Fibroblast of skin of right biceps (primary cell): ENCODE measurements at places on chromosomes 6 and 20.

DNA sequence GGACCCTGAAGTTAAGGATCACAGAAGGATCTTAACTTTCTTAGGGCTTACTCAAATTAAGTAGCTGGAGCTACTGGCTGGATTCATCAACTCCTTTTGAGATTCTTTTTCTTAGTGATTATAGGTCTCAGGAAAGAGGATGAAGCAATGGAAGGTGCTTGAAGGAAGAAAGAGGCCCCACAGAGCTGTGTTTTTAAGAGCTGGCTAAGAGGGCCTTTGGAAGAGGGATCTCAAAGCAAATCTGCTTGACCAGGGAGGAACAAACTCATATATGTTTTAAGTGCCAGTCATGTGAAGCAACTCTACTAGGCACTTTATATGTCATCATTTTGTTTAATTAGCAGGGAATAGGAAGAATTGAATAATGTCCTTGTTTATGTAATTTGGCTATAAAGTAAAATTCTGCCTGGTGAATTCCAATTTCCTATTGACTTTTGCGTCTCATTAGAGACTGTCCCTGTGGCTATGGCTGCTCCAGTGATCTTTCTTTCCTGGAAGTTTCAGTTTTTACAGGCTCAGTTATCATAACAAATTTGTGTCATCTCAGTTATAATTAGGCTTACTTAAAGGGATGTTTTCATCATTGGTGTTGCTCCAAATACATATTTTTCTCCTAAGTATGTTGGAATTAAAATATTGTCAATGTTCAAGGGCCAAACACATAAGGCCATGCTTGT, 222.8 kb upstream of the CITED2 start:
- DNase-seq, result no peak

DNA sequence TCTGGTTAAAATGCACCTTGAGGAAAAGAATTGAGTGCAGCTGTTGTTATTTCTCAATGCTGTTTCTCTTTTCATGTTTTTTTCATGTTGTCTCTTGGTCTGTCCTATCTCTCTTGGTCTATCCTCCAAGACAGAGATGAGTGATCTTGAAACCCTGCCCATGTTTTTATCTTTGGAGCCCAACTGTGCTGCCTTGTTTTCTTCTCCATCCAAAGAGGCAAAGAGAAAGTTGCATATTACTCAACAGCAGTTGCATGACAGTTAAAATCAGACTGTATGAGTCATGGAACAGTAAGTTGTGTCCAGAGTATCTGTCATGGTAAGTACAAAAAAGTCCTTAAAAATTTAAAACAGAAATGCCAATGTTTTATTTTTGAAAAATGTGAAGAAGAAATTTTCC, 26.2 kb downstream of the BCAS1 start:
- peak; percentile 90 for DNase-seq

DNA sequence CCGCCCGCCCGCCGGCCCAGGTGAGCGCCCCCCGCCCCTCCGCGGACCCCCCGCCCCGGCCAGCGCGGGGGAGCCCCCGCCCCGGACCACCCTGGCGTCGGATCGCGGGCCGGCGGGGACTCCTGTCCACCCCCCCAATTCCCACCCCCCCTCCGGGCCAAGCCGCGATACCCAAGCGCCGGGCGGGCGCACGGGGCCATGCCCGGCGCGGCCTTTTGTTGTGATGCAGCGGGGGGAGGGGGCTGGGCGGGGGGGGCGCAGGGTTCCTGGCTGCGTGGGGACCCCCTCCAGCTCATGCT, 245 bp downstream of the SRC start:
- DNase-seq, result no peak

GRCh38 chr20:49279677-49280462, 2.0 kb upstream of the ZNFX1 start:
- no peak for DNase-seq

- peak; percentile 44 for DNase-seq
Observed at GRCh38 chr20:35953387-35954199, 709 bp downstream of the SCAND1 start.

DNA sequence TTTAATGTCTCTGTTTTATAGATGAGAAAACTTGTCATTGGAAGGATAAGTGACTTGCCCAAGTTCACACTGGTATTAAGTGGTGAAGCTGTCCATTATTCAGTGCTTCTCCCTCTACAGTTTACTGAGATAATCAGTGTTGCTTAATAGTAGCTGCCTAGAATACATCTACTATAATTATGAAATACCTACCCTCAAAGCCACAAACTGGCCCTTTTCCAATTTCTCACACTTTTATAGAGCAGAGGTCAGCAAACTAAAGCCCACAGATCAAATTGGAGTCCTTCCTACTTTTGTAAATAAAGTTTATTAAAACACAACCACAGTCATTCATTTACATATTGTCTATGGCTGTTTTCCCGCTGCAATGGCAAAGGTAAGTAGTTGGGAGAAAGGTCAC, 73.5 kb downstream of the EYS start:
- no peak for DNase-seq

DNA sequence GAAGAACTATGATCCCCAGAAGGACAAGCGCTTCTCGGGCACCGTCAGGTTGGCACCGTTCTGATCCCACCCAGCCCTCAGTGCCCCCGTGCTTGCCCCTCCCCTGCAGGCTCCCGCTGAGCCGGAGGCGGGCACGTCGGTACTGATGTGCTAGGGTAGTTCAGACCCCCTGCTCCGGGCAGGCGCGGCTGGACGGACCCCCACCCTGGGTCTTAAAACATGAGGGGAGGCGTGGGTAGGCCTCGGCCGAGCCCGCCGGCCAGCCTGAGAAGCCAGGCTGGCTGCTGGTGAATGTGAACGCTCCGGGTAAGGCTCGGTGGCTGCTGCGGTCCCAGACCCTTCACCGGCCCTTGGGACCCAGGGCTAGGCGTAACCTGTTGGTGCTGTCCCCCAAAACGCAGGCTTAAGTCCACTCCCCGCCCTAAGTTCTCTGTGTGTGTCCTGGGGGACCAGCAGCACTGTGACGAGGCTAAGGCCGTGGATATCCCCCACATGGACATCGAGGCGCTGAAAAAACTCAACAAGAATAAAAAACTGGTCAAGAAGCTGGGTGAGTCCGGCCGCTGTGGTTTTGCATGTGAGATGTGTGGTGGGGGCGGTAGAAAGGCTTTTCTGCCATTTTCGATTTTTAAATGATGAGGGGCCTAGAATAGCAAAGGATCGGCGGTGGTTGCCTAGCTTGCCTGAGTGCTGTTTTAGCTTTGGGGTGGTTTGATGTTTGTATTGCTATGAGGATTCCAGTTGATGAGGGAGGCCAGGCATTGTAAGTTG, 964 bp downstream of the RPL10A start:
- no peak for DNase-seq

DNA sequence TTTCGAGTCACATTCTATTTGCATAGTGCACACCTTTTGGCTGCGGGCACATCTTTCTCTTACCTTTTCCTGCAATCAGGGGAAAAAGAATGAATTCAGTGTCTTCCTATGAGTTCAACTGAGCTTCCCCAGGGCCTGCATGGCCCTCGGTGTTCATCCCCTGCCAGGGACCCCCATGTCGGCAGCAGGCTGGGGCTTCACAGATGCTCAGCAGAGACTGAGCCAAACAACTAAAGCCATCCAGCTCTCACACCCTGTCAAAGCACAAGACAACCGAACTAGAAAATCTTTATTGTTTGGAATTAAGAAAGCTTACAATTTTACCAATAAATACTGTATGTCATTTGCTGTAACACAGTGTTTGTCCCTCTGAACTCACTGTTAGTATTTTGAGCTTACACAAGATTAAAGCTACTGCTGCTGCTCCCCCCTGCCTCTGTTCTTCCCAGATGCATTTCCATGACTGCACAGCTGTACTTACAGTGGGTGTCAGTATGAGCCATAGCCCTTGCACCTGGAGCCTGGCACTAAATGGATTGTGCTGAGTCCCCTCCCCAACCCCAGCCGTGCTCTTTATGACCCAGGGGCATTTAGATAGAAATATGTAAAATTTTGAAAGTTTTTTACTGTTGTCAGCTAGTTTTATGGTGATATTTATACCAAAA, 205.8 kb downstream of the TMEM242 start:
- no peak for DNase-seq

DNA sequence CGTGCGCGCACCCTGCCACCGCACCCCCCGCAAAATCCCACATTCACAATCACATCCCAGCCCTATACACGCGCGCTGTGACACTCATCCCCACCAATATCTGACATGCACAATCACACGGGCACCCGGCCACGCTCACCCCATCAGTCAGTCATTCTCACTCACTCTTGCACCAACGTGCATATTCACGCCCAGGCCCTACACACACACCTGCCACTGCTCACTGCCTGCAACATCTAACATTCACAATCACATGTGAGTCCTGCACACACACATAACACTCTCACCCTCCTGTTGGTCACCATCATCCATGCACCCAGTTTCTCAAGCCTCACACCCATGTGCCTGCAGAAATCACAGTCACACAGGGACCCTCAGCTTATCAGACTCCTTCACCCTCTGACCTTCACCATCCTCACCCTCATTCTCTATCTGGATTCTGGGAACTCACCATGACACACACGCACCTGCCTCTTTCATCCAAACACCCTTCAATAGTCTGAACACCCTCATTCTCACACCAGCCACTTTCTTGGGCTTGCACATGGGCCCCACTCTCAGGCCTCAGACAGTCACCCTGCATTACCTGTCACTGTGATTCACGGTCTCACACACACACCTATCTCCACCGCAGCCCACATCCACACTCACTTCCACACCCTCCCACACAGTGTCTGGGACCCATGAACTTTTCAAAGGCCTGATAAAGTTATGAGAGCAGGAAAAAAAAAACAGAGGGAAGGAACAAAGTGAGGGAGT, 748 bp upstream of the ATP9A start:
- no peak for DNase-seq

- no peak for DNase-seq
Observed at GRCh38 chr20:44171775-44172571, 15.0 kb downstream of the JPH2 start.

GRCh38 chr20:40335901-40336351, 353.1 kb downstream of the MAFB start:
- no peak for DNase-seq

DNA sequence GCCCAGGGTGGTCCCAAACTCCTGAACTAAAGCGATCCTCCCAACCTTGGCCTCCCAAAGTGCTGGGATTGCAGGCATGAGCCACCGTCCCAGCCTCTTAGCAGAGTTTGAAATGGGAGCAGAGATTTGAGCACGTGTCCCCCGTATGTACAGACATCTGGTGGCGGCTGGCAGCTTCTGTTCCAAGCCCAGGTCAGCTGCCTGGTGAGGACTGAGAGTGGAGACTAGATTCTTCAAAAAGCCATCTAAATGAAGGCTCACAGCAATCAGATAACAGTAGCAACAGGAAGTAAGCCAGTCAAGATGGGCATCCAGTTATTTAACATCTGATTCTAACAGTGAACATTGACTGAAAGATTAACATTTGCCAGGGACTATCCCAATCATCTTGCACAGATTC, 128.1 kb upstream of the AKAP12 start:
- DNase-seq, result no peak

GRCh38 chr20:23127506-23128279, 41.6 kb upstream of the CD93 start:
- DNase-seq, result no peak

DNA sequence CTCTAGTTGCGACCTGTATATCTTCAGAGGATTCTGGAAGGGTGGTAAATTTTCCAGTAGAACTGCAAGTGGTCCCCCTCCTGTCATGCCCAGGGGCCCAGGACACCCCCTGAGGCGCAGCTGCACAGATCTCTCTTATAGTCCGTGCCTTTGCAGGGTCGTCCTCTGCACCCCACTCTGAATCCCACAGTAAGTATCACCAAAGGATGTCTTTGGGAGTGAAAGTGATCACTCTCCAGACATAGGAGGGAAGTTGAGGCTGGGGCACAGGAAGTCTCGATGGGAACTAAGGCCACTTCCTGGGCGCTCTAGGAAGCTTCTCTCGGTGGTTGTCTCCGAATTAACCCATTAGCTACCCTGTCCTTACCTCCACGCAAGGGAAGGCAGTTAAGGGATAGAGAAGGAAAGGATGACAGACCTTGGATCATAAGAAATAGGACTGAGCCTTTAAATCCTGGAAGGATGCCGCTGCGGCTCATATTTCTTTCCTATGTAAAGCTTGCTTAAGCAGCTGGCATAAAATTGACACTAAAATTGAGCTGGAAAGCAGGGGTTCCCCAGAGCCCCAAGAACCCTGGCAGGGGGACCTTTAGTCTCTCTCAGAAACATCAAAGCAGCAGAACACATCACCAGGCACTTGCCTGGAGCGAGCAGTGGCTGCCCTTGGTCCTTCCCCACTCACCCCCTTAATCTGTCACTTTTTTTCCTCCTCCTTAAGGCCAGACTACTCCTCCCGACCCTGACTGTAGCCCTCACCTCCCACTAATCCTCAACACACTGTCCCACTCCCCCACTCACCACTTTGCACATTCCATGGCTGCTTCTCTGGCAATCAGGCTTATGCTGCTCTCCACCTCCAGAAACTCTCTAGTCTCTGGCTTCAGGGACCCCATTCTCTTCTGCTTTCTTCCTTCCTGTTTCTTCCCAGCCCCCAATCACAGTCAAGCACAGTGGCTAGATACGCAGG, at the start of gene ZKSCAN4:
TSS of gene ZKSCAN4 (minus strand) at position 261 of the 967 bp plus-strand sequence. CDS start 289 bp downstream, outside the sequence.
- peak; percentile 92 for DNase-seq

- DNase-seq, result no peak
Observed at GRCh38 chr20:24986436-24987015, 6.0 kb downstream of the APMAP start.

DNA sequence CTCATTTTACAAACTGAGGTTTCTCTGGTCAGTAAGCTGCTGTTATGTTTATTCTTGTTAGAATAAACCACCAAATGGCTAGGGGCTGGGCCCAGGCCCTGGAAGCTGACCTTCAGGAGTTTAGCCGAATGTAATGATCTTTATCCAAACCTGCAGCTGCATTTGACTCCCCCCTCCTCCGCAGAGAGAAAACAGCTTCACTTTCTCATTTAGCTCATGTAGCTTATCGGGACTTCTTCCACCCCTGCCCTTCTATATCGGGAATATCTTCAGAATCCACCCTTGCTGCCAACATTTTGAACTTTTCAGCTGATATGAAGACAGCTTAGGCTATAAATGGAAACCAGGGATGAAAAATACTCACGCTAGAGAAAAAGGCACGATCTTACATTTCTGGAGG, 102.6 kb downstream of the ZMYND8 start:
- no peak for DNase-seq

GRCh38 chr6:10633216-10633615, 61.2 kb downstream of the C6orf52 start:
- peak; percentile 46 for DNase-seq
